ENCODE measurements at places on chromosomes 3 and 15.

DNA sequence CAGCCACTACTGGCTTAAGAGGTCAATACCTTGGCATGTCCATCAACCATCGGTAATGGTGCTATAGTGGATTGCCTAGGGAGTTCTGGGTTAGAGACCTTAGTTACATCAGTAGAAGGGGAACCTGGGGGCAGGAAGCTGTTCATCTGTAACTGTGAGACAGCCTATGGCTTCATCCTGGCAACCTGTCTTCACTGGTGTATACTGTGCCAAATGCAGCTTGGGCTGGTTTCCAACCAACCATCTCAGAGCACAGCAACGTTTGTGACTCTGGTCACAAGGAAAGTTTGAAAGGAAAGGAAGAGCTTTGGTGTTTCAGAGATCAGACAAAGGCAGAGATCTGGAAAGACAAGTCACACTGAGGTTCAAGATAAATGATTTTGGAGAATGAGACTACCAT lies 93.8 kb downstream of the TJP1 start:
- no peak for DNase-seq

DNA sequence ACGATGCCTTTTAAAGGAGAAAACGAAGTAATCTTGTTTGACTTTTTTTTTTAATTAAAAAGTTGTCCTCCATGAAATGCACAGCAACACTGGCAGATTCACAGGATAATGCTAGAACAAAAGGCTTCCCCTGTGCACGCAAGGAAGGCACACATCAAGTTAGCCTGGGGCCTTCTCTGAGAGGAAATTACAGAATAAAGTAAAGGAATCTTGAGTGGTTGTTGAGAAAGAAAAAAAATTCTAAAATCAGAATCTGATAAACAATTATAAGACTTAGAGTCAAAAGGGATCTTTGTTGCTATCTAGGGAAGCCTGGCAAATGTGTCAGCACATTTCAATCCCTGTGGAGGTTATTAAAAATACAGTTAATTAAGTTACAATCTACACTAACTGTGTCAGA lies 946.0 kb downstream of the IGSF11 start:
- DNase-seq, result no peak

GRCh38 chr3:127762077-127762786 lies 60.1 kb downstream of the MGLL start:
- DNase-seq, result peak; percentile 26

- no peak for DNase-seq
Measured at GRCh38 chr3:65037861-65038260, 350.1 kb upstream of the ADAMTS9 start.

- peak; percentile 69 for DNase-seq
Measured at GRCh38 chr3:50675179-50676030, 678 bp downstream of the DOCK3 start.

GRCh38 chr3:180284331-180285110 lies 247.8 kb upstream of the PEX5L start:
- DNase-seq, result no peak

GRCh38 chr3:114406286-114406685 lies 112.5 kb downstream of the TIGIT start:
- DNase-seq, result no peak

- DNase-seq, result no peak
Measured at GRCh38 chr3:28103861-28104260, 137.6 kb upstream of the CMC1 start.

DNA sequence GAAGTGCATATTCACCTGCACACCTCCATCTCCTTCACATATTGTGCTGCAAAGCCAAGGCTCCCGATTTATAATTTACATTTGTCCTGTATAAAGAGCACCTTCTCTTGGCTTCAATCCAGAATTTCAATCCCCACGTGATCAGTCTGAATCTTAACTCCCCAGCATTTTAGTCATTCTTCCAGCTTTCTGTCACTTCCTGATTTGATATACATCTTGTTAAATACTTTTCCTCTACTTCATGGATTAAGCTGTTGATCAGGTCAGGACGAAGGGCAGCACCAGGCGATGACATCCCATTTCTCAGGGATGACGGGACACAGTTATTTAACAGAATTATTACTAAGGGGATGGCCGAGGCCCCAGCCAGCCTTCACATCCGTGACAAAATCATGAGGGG lies 212.5 kb downstream of the EPHB1 start:
- DNase-seq, result no peak

DNA sequence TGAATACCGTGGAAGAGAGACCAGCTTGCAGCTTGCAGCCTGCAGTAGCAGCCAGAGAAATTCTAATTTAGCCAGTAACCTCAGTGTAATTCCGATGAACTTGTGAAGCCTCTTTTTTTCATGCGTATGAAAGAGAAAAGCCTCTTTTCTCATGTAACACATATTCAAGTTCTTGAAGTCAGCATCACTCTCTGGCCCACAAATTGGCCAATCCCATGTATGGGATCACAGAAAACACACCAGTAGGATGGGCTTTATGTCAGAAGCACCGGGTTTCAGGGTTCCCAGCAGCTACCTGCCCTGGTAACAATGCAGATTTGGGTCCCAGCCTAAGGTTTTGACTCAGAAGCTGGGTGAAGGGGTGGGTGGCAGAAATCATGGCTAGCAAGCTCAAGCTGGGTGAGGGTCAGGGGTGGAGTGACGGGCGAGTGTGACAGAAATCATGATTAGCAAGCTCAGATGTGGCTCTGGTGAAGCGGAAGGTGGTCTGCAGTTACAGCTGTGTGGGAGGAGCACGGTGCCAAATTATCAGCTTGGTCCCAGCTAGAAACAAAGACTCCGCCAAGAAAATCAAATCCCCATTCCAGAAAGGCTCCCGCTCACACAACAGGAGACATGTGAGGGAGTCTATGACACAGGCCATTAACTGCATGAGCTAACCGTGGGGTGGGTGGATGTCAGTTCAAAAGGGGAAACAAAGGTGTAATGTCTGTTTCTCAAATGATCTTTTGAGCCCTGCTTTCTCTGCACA lies 86.6 kb downstream of the SNRK start:
- no peak for DNase-seq

DNA sequence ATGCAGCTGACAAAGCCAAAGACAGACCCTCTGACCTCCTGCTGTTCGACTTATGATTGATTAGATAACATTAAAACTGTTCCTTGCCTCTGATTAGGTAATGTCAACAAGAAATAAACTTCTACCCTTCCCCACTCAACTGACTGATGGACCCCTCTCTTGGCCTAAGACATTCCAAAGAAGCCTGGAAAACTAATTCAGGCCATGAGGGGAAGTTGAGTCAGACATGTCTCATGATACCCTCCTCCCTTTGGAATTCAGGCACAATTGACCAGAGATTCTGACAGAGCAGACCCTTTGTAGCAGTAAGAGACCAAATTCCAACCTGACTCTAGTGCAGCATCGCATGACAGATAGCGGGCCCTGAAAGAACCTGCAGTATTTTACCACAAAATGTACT lies 354.5 kb downstream of the OCA2 start:
- DNase-seq, result no peak

- peak; percentile 85 for DNase-seq
Measured at GRCh38 chr3:111539351-111540331, 2.4 kb upstream of the CD96 start.

GRCh38 chr15:78228356-78228996 lies 5.9 kb downstream of the ACSBG1 start:
- no peak for DNase-seq

DNA sequence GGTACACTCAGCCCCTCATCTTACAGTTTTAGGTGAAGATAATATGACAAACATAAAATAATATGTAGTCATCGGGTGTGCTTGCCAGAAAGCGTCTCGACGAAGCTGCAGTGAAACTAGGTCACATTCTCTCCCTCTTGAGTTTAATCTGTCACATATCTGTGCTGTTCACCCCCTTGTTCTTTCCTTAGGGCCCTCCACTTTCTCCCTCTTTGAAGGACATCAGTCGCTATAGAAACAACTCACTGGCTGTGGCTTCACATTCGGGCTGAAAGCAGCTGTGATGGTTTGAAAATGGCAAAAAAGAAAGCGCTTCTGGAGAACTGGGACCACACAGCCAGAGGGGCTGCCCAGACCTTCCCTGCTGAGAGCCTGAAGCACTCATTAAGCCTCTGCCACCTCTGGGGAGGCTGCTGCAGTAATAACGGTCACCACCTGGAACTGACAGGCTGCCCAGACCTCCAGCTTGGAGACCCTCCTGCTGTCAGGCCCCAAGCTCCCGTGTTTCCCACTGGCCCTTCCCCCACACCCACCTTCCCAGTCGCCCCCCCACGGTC lies 50.3 kb downstream of the ABTB1 start:
- no peak for DNase-seq
